ENCODE measurements at places on chromosomes 7 and 10.

DNA sequence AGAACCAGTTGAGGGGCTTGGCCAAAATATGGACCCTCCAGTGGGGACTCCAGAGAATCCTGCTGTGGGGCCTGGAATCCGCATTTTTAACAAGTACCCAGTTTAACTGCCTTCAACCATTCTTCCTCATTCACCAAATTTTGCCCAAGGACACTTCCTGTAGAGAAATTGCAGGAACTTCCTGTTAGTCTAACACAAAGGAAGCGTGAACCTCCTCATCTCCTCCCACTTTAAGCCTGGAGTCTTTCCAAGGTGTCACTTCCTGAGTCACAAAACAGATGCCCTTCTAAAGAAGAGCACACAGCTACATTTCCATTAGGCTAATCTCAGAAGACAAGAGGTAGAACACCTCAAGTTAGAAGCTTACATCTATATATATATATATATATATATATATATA is 188.4 kb downstream of the PPP1R17 start:
- DNase-seq: peak; percentile 39

DNA sequence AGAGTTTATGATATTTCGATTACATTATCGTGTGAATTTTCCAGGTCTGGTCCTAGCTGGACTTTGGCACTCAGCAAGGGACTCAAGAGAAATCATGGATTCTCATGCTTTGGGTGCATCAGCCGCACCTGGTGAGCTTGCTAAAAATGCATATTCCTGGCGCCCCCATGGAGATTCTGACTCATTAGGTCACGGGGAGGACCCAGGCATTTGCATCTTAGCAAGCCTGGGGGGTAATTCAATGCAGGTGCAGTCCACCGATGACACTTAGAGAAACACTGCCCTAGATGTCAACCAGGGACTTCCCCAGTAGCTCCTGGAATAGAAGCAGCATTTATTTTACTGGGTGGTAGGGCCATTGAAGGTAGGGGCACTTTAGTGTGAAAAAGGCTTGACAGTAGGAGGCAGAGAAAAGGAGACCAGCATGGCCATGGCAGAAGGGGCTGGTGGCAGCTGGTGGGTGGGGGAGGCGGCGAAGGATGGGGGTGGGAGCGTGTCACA is 29.9 kb upstream of the PDCD4 start:
- no peak for DNase-seq

DNA sequence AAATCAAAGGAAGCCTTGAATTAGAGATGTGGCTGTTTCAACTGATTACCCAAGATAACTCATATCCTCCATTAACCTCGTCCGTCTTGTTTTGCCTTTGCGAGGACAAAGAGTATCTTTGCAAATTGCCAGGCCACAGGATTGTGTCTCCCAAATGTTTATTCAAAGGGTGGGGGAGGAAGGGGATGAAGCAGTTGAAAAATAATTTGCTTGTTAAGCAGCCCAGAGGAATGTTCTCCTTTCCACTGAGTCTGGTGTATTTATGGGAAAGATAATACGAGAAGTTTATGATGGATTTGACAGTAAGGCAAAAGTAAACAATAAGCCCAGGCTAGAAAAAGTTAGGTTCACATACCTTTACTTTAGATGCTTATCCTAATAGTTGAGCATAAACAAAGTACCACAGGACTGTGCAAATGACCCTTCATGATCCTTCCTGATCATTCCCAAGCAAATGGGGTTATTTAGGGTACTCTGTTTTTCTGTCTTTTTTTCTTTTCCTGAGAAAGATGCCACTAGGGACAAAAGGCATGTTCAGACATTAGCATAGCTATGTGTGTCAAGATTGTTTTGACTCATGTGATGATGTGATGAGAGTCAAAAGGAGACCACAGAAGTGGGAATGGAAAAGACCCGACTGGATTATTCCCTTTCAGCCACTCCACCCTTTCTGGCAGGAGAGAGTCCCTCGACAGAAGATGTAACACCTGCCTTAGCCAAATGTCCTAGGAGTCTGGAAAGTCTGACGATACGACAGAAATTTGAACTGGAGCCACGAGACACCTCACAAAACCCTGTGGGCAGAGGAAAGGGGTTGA is 243.0 kb upstream of the GLI3 start:
- DNase-seq: no peak

GRCh38 chr10:125762692-125763648 is 12.7 kb downstream of the MMP21 start:
- no peak for DNase-seq

- no peak for DNase-seq
These were observed 51.4 kb upstream of the SEC61G start for GRCh38 chr7:54810401-54810800.

GRCh38 chr10:24802378-24802777 is 78.7 kb upstream of the ARHGAP21 start:
- no peak for DNase-seq

DNA sequence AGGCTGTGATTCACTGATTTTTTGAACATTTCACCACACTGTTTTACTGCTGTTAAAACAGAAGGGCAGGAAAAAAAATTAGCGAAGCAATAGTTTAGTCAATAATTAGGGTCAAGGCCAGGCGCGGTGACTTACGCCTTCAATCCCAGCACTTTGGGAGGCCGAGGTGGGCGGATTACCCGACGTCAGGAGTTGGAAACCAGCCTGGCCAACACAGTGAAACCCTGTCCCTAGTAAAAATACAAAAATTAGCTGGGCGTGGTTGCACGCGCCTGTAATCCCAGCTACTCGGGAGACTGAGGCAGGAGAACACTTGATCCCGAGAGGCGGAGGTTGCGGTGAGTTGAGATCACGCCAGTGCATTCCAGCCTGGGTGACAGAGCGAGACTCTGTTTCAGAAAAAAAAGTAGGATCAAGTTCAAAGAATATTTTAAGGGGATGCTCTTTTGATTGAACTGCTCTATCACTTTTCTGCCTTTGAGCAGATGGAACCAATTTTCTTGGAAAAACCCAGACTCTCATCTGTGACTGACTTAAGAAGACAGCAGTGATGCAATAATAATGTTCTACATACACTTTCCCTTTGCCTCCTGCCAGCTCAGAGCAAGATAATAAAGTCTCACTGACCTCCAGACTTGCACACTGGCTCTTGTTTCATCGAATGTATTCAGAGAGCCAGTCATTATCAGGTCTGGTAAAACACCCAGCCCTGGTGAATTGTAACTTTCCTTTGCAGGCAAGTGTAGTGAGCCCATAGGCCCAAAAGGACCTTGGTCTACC is 1.6 kb upstream of the PPA1 start:
- DNase-seq: no peak

All from NCI-H2029 treated with DMSO at 0.1 percent for 48 hours (cell line).